Stimulated activated naive CD8-positive, alpha-beta T cell treated with anti-CD3 and anti-CD28 coated beads, Interleukin-15, Interleukin-2, amounts not matched to agents 100 U/mL and 50 U/mL, for 24 hours (primary cell): ENCODE measurements at places on chromosomes 11 and 22.

DNA sequence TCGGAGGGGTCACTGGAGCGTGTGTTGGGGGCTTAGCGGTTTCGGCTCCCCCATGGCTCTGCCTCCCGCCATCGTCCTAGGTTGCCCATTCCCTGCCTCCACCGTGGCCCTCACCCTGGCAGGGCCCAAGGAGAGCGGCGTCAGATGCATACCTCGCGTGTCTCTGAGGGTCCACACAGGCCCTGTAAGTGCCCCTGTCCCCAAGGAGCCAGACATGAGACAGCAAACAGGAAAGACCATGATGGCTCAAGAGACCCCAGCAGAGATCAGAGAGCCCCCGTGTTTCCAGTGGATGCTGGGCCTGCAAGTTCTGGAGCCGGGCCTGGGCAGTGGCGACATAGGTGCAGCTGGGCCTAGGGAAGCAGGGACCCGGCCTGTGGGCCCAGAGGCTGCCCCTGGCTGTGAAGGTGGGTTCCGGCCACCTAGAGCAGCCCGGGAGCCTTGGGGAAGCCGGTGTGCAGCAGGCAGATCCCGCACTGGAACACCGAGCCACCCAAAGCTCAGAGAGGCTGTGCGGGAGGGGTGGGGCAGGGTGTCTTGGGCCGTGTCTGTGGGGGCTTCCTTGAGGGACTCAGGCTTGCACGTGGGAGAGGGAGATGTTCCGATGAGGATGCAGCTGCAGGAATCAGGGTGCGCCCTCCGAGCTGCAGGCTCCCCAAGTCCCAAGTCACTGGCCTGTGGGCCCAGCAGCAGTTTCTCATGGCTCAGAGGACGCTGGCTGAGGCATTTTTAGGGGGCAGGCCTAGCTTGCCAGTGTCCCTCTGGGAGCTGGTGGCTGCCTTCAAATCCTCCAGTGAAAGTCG, 126.4 kb downstream of the KCNQ1OT1 start:
- DNase-seq, result no peak

- DNase-seq, result peak; percentile 19
These were observed 17.5 kb downstream of the KCNJ5 start for GRCh38 chr11:128908391-128909246.

DNA sequence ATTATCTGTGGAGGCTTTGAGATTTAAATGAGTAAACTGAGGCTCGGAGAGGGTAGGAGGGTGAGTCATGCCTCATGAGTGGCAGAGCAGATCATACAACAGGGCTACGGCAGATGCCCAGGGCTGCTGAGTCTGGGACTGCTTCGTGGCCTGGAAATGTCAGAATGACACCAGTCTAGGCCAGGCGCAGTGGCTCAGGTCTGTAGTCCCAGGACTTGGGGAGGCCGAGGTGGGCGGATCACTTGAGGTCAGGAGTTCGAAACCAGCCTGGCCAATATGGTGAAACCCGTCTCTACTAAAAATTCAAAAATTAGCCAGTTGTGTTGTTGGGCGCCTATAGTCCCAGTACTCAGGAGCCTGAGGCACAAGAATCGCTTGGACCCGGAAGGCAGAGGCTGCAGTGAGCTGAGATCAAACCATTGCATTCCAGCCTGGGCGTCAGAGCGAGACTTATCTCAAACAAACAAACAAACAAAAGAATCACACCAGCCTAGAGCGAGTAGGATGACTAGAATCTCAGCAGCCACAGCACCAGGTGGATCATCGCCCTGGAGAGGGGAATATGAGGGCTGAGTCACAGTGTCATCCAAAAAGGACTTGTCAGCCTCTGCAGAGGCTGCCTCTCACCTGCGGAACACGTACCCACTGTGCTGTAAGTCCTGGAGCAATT, 48.6 kb upstream of the ADA2 start:
- DNase-seq, result no peak

- no peak for DNase-seq
These were observed 39.0 kb upstream of the BLID start for GRCh38 chr11:122154994-122155393.

GRCh38 chr11:68414496-68415221, 45.9 kb upstream of the PPP6R3 start:
- no peak for DNase-seq
